ENCODE measurements at places on chromosomes 2 and 18.

- no peak for DNase-seq
These were observed 339.6 kb downstream of the TRIB2 start for GRCh38 chr2:13056259-13056843.

GRCh38 chr18:45538444-45538843, 76.8 kb upstream of the SLC14A2 start:
- no peak for DNase-seq

DNA sequence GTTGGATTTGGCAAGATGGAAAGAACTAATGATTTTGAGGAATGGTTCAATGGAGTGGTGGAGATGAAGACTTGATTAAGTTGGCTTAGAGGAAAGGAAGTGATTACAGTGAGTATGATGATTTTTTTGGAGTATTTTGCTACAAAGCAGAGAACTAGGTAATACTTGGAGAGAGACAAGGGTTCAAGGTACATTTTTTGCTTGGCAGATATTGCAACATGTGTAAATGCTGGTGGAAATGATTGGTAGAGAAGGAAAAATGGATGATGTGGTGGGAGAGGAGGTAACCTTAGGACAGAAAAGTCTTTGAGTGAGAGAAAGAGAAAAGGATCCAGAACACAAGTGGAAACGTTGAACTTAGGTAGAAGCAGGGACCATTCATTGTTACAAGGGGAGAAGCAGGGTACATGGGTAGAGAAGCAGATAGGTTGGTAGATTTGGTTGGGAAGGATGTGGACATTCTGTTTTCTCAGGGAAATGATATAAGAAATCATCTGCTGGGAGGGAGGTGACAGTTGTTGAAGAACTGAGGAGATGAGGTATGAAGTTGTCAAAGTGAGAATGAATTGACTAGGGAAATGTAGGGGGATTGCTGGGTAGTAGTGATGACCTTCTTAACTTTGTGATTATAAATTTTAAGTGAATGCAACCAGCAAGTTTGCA, 6.5 kb downstream of the EHBP1 start:
- no peak for DNase-seq

- DNase-seq = no peak
These were observed 9.1 kb downstream of the MSTN start for GRCh38 chr2:190053426-190053825.

- no peak for DNase-seq
These were observed 312.0 kb upstream of the ETAA1 start for GRCh38 chr2:67085146-67085545.

- DNase-seq = no peak
These were observed 248.5 kb downstream of the HAUS1 start for GRCh38 chr18:46352520-46353250.

- no peak for DNase-seq
These were observed 14.8 kb upstream of the STEAP3 start for GRCh38 chr2:119208791-119209203.

GRCh38 chr2:100662866-100663265, 100.1 kb downstream of the PDCL3 start:
- no peak for DNase-seq

DNA sequence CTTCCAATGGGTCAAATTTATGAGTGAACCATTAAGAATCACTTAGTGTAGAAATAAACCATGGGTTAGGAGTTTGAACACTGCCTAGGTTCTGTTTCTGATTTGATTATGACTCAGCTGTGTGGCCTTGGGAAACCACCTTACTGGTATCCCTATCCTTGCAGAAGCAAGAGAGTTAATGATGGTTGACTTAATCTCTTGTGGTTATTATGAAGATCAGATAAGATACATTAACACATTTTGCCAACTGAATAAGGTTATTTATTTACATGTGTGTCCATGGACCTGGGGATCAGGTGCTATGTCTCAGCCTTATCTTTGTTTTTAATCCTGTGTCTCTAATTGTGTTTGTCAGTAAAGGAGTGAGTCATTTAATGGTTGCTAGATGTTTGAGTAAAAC, 5.4 kb upstream of the KCNJ13 start:
- DNase-seq = no peak

DNA sequence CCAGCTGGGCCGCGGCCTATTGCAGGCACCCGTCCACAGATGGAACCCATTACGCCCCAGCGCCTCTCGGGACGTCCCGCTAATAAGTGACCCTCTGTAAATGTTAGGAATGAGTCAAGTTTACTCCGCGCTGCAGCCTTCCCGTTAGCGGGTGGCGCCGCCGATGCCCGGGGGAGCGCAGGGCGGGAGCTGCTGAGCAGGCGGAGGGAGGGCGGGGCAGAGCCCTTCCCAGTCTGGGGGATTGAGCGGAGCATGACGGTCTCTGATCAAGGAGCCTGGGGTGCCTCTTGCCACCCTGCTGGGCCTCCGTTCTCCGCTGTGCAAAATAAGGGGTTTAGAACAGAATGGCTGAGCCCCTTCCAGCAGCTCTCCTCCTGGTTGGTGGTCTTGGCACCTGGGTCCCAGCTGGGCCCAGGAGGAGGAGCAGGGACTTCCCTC, 10.5 kb downstream of the CROCC2 start:
- DNase-seq = no peak

DNA sequence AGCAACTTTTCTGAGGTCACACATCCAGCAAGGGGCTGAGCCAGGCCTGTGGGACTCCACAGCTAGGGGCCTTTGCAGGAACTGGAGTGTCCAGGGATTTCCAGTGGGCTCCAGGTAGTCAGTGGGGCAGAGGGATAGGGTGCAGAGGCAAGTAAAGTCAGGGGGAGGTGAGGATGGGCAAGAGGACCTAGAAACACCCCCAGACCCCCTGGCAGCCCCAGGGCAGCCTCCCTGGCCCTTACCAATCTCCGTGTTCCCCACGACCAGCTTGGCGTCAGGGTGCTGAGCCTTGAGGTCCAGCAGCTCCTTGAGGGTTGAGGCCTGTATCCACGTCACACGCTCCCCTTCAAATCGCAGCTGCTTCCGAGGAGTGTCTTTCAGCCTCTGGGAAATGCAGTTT, 28.4 kb downstream of the XDH start:
- DNase-seq = no peak

GRCh38 chr2:119897736-119898395, 115.0 kb upstream of the EPB41L5 start:
- no peak for DNase-seq

DNA sequence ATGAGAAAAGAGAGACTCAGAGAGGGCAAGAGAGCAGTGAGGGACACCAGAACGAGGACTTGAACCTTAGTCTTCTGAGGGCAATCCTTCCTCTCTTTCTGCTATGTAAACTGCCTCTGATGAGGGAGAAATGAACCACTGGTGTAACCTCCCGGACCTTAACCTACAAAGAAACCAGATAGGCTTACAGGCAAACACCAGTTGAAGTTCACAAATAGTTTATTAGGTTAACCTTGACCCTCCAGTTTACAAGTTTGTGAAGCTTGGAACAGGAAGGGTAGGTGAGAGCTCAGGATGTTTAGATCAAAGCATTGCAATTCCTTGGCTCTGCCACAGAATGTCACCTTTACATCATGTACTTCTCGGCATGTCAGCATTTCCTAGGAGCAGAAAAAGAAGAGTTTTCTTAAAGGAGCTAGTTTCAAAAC, 486.4 kb upstream of the SPRED2 start:
- no peak for DNase-seq
